Substantia nigra (tissue), 51 donors: ENCODE measurements at places on chromosomes 7 and 10.

DNA sequence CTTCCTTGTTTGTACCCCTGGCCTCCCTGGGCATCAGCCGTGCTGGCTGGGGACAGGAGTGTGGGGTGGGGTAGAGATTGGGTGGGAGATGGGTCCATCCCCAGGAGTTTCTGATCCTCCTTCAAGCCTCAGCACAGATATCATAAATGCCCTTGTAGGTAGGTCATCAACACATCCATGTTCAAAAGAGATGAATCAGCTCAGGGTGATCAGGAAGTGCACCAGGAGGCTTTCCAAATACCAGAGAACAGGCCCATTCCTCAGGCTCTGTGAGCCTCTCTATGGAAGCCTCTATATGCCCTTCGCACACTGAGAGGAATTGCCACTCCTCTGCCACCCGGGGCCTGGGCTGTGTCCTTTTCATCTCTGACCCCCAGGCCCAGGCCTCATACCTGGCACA is 31.9 kb upstream of the ADCYAP1R1 start:
- no peak for DNase-seq

- DNase-seq, result no peak
These were observed 271.7 kb downstream of the TCF7L2 start for GRCh38 chr10:113221756-113222168.

GRCh38 chr10:104659809-104660208 is 18.7 kb downstream of the SORCS3 start:
- DNase-seq, result no peak

- no peak for DNase-seq
These were observed 41.6 kb upstream of the COL13A1 start for GRCh38 chr10:69760072-69760471.

GRCh38 chr10:97081621-97082235 is 104.0 kb downstream of the SLIT1 start:
- DNase-seq, result peak; percentile 18

DNA sequence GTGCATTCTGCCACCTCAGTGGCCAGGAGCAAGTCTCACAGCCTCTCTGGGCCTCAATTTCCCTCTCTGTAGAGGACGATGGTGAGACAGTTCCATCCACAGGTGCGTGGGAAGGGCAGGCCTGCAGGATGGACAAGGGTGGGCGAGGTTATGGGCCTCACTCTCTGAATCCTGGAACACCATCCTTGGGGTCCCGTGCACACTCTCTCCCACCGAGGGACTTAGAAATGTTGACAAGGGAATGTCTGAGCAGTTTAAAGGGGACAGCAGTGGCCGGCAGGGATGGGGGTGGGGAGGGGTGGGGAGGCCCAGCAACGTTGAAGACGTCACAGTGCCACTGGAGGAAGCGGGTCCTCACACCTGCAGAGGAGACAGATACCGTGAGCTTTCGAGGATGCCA is 111.5 kb downstream of the FOXL3 start:
- no peak for DNase-seq

DNA sequence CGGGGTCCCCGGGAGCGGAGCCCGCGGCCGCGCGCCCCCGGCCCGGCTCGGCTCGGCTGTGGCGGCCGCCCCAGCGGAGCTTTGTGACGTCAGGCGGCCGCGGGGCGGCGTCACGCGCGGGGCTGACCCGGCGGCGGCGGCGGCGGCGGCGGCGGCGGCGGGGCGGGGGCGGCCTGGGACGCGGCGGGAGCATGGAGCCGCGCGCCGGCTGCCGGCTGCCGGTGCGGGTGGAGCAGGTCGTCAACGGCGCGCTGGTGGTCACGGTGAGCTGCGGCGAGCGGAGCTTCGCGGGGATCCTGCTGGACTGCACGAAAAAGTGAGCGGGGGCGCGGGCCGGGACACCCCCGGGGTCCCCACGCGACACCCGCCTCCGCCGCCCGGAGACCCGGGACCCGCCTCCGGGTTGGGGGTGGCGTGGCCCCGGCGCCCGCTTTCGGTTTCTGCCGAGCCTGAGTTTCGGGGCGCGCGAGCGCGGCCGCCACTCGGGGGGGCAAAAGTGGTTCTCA is at the start of gene PWWP2B:
Gene PWWP2B (plus strand): TSS at position 165 of the 506 bp plus-strand sequence. CDS start 27 bp downstream, at position 192.
- no peak for DNase-seq

DNA sequence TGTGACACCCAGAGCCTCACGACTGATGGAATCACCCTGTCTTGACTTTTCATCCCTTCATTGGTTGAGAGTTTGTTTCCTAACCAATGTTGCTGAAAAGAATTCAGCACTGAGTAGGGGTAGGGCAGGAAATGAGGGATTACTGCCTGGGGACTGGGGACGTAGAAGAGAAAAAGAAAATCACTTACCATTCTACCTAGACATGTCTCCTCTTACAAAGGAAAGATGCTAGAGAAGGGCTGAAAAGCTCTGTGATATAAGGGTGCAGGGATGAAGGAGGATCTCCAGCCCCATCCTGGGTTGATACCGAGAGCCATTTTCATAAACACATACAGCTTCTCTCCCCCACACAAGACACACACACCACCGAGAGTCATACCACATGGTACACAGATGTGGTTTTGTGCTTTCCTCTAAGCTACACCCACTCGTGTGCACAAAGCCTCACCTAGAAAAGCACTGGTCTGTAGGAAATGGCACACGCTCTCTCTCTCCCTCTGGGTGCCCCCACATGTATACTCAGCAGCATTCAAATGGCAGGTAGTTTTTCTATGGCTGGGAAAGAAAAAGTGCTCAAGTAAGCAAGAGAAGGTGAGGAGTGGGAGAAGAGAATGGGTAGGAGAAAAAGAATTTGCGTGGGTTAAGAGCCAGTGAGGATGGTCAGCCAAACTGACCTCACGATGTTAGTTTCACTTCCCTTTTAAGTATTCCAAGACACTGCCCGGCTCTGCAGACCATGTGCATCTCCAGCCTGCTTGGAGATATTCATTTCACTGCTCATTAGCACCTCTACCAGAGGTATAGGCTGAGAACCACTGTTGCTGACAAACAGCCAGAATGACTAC is 85.8 kb downstream of the CALD1 start:
- DNase-seq, result no peak

DNA sequence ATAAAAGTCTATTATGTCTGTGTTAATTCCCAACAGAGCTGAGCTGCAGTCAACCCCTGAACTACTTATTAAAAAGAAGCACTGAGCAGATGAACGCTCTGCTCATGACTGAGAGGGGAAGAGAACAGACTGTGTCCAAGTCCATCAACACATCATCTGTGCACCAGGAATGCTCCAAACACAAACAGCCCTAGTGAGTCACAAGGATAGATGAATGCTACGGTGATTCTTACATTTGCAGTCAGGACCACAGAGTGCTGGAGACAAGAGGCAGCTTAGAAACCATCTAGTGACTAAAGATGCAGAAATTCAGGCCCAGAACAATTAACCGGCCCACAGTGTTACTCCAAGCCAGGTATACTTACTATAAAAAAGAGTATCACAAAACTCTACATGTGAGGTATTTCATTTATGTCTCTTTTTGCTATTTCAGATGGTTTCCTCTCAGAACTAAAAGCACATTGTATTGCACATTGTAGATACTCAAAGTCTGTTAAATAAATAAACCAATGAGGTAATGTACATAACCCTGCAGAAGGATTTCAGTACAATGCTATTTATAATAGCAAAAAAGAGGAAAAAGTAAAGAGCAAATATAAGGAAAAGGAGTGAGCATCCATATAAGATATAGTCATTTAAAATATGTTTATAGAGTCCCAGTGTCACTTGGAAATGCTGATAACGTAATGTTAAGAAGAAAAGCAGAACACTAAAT is 159.2 kb downstream of the KCNMA1 start:
- DNase-seq, result no peak

- no peak for DNase-seq
These were observed 17.1 kb downstream of the ENTPD7 start for GRCh38 chr10:99676426-99676825.

DNA sequence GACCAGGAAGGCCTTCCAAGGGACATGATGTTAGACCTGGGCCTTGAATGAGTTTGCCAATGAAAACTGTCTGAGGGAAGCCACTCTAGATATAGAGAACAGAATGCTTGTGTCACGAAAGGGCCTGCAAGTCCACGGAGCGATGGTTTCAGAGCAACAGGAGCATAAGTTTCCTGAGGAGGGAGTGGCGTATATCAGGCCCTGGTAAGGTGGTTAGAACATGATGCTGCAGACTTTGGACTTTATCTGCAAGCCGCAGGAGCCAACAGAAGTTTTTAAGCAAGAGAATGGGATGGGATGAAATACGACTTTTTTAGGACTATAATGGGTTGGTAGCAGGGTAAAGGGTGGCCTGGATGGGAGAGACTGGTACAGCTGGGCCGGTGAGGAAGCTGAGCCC is 136.0 kb downstream of the FGFR2 start:
- DNase-seq, result no peak

DNA sequence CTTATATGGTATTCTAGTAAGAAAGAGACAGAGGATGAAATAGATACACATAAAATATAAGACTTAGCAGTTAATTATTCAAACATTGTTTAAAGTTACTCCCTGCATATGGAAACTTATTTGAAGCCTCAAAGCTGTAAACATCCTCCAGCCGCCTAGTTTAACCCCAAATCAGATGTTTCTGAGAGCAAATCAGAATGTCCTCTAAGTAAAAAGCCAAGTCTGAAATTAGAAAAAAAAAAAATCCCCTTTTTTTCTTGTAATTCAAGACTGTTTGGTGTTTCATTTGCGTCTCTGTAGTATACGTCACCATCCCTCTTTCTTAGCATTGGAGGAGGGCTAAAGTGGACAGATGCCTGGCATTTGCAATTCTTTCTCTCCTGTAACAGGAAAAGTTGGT is 46.4 kb downstream of the TMEM26 start:
- no peak for DNase-seq

GRCh38 chr7:24304494-24305095 is 20.6 kb downstream of the NPY start:
- DNase-seq, result no peak

- DNase-seq, result no peak
These were observed 9.9 kb downstream of the PRR15 start for GRCh38 chr7:29573567-29573966.

DNA sequence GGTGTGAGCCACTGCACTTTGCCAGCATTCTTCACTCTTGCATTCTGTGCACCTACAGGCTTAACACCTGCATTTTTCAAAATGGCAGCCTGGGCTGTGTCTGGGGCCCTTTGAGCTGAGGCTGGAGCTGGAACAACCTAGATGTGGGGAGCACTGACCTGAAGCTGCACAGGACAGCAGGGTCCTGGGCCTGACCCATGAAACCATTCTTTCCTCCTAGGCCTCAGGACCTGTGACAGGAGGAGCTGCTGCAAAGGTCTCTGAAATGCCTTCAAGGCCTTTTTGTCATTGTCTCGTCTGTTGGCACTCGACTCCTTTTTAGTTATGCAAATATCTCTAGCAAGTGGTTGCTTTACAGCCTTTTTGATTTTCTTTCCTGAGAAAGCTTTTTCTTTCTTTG is 82.3 kb downstream of the INPP5A start:
- DNase-seq, result no peak

GRCh38 chr10:71776481-71776925 is 3.2 kb upstream of the VSIR start:
- no peak for DNase-seq

DNA sequence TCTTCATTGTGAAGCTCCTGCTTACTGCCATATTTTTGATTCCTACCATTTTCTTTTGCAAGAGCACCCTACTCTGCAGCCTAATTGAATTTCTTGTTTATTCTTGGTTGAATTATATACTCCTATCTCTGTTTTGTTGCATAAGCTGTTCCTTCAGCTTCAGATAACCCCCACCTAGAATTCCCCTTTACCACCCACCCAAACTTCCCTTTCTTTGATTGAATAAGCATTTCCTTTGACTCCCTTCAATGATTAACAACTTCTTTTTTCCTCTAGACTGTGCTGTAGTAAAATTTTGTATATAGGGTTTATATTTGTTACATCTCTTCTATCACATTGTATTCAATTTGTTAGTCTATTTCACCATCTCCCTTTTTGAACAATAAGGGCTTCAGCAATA is 168.1 kb downstream of the GPR37 start:
- no peak for DNase-seq

DNA sequence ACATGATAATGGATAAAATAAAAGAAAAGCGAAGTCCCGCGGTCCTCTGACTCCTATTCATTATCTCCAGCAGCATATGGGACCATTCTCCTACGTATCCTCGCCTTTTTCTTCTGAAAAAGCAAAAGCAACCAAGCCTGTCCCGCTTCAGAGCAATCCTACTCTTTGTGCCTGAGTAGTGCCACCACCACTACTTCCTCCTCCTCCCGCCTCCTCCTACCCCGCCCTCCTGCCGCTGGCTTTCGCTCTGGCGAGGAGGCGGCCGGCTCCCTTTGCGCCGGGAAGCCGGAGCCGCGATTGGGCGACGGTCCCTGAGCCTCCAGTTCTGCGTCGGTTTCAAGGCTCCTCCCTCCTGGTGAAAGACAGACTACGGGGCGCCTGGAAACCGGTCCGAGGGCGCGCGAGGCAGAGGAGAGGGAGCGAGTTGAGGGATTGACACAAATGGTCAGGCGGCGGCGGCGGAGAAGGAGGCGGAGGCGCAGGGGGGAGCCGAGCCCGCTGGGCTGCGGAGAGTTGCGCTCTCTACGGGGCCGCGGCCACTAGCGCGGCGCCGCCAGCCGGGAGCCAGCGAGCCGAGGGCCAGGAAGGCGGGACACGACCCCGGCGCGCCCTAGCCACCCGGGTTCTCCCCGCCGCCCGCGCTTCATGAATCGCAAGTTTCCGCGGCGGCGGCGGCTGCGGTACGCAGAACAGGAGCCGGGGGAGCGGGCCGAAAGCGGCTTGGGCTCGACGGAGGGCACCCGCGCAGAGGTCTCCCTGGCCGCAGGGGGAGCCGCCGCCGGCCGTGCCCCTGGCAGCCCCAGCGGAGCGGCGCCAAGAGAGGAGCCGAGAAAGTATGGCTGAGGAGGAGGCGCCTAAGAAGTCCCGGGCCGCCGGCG is at the start of gene FZD1:
Gene FZD1 (plus strand): TSS at position 388 of the 878 bp plus-strand sequence. CDS start 448 bp downstream, at position 836.
- DNase-seq, result peak; percentile 94

DNA sequence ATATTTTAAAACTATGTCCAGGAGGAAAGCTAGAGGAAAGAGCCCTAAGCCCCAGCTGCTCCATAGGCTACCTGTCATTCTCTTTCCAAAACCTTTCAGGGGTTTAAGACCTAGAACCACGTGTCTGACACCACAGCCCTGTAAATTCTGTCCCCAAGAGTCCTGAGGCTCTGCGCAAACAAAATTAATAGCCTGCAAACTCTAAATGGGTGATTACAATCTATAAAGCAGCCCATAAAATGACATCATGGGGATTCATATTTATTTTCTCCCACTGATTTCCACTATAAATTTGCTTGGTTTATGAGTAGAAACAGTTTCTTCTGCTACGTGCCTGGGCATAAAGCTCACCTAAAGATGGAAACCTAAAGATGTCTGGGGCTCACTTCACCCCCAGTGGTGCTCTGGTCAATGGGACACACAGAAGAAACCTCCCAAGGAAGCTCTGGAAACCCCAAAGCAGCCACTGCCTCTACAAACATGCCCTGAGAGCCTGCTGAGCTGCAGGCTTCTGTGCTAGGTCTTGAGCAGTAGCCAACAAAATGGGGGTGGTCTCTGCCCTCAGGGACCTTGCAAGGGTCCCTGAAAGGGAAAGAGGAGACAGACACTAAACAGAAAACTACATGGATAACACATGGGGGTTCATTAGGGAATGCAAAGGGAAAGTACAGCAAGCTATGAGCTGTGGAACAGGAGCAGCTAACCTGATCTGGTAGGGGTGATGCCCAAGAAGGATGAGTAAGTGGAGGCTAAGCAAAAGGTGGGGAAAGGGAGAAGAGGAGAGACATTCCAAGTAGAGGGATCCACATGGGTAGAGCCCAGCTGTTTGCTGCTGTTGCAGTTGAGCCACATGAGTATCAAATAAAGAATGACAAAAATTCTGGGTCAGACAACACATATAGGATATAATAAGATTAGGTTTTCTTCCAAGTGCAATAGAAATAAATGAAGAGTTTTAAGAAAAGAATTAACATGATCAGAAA is 331.7 kb downstream of the KCNMA1 start:
- no peak for DNase-seq

GRCh38 chr10:70892631-70893030 is 4.3 kb upstream of the PCBD1 start:
- no peak for DNase-seq
